NCI-H510A treated with DMSO at 0.1 percent for 48 hours (cell line): ENCODE measurements at places on chromosomes 2 and 18.

DNA sequence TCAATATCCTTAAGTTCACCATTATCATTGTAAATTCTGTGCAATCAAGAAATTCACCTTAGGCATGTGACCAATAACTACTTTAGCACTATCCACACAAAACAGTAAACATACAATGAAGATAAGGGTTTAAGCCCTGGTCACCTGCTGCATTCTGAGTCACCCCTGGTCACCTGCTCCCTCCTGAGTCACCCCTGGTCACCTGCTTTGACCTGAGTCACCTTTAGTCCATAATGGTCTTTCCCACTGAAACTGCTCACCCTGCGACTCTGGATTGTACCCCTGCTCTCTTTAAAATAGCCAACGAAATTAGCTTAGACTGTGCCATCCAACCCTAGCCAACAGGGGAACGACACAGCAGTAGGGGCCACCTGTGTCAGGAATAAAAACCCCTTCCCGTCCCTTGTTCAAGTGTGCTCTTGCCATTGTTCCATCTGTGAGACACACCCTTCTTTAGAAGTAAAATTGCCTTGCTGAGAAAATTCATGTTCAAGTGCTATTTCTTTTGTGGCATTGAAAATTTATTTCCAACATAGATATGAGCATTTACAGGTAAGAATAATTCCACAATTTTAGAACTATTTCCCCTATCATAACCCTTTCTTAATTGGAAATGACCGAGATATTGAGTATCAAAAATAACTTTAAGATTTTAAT, 902.8 kb downstream of the DSC3 start:
- no peak for DNase-seq

- DNase-seq: no peak
Observed at GRCh38 chr2:102510791-102511575, 38.0 kb downstream of the SLC9A4 start.

DNA sequence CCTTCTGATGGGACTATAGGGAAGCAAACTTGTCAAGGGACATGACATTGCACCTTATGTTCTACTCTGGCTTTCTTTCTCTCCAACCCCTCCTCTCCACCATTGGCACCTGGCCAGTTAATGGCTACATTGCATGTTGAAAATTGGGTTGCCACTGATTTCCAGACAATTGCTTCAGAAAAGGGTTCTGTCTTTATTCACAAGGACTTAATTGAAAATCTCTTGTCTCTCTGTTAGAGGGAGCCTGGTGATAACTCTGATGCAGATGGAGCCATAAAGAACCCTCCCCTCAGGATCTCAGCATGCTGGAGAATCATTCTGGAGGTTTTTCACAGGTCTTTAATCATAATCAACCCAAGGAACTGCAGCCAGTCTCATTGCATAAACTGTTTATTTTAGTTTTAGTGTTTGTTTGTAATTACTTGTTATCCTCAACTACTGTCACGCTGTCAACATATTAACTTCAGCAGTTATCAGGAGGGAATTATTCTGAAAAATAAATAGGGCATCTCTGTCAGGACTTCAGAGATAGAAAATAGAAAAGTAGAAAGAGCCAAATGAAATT, 316.8 kb downstream of the RIT2 start:
- no peak for DNase-seq

GRCh38 chr2:56030062-56030461, 106.5 kb upstream of the EFEMP1 start:
- no peak for DNase-seq

- DNase-seq: no peak
Observed at GRCh38 chr2:173978447-173978846, 13.3 kb upstream of the SP3 start.

GRCh38 chr2:9720352-9721093, 89.7 kb upstream of the YWHAQ start:
- DNase-seq: no peak

- no peak for DNase-seq
Observed at GRCh38 chr18:58391932-58392323, 237.0 kb downstream of the ALPK2 start.

DNA sequence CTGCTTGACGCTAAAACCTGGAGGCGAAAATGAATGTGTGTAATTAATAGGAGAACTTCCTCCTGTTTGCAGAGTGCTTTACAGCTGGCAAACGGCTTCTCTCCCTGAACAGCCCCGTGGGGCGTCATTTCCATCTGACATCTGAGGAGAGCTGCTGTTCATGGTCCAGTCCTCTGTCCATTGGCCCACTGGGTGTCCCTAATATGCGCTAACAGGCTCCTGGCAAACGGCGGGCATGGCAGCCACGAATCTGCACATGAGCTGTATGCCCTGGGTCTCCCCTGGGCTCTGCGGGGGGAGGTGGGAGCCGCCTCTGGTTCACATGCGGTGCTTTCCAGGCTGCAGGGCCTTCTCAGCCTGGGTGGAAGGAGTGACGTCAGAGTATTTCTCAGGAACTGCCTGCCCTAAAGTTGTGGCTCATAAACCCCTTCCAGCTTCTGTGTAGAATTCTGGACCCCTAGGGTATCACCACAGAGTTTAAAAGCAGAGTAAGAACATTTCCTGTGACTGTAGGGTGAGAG, 73.2 kb downstream of the LRRFIP1 start:
- DNase-seq: peak; percentile 47

DNA sequence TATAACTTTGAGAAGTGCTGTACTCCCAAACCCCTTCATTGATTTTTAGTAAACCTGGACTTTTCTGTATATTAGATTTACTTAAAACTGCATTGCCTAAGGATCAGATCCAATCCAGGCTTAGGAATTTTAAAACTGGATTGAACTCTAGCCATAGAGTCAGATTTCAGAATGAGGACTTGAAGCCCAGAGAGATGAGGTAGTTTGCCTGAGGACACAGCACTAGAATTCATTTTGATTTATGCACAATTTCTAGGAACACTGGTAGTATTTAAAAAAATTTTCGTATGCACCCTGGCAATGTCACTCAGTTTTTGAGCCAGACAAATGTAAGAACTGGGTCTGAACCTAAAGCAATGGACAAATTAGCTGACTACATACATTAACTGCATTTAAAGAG, 144.9 kb downstream of the KCTD1 start:
- no peak for DNase-seq

GRCh38 chr2:206160125-206160806, 571 bp downstream of the EEF1B2 start:
- DNase-seq: peak; percentile 64

GRCh38 chr2:102678442-102678841, 59.1 kb downstream of the SLC9A2 start:
- no peak for DNase-seq

GRCh38 chr2:23404426-23404825, 19.4 kb downstream of the KLHL29 start:
- DNase-seq: peak; percentile 92

DNA sequence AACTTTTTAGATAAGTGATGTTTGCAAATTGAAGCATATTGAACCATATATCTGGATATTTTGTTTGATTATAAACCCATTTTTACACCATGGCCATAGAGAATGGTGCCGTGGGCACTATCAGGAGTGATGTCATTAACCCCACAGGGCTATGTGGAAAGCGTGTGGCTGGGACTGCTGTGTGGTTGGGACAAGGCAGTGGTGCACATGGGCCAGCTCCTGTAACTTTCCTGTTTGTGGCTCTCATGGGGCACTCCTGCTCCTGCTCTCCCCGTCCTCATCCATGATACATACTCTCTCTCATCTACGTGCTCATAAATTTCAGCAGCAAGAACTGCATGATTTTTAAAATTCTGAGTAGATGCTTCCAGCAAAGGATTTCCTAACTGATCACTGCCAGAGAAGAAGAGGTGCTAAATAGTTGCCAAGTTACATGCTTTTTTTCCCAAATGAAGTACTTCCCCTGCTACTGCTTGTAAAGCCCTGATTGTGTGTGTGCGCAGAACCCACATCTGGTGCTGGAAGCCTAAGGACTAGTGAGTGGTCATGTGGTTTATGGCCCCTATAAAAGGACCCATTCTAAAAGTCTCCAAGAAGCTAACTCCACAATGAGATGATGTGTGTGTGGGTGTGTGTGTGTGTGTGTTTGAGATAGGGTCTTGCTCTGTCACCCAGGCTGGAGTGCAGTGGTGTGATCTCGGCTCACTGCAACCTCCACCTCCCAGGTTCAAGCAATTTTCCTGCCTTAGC, 240.8 kb downstream of the NEDD4L start:
- DNase-seq: no peak

DNA sequence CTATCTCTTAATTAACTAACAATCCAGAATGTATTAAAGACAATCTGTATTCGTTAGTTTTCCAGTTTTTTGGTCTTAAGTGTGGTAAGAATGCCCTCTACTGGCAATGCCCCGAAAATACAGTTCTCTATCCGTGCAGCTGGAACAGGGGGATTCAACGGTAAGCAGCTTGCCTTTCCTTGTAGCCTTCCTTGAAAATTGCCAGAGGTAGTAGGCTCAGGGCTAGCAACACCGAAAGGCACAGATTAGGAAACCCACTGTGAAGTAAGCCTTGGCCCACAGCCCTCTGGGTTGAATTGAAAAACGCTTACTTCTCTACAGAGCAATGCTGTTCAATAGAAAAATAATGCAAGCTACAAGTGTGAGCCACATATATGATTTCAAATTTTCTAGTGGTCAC, 17.1 kb upstream of the VPS4B start:
- peak; percentile 95 for DNase-seq

DNA sequence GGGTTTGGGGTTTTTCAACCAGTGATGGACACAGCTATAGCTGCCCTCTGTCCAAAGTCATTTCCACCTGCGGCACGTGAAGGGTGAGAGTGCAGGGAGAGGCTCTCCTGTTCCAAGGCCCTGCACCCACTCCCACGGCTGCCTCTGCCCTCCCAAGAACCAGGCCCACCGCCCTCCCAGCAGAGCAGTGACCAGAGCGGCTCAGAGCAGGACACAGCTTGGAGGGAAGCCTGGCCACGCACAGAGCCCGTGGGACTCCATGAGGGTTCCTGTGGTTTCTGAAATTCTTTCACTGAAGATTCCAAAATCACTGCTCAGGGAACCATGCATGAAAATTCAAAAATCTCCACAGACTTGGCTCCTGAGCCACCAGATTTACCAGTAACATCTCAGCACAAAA, 67.3 kb upstream of the SALL3 start:
- DNase-seq: no peak

- peak; percentile 65 for DNase-seq
Observed at GRCh38 chr2:105070010-105070865, 32.4 kb downstream of the MRPS9 start.

- DNase-seq: peak; percentile 73
Observed at GRCh38 chr2:241373446-241373845, 17.4 kb downstream of the FARP2 start.

DNA sequence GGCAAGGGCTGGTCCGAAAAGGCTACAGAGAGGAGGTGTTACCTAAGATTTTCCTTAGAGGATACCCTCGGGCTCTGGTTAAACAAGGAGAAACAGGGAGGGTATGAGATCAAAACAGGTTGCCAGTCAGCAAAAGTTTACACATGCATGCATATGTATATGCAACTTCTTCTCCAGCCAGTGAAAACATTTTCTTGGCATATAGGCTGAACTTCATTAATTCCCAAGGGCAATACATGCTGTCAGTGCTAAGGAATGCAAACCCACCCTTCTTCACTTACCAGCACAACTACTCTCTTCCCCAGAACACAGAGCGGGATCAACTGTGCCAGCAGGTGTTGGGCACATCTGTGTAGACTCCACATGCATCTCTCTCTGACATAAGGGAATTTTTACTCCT, 176.0 kb downstream of the GFPT1 start:
- no peak for DNase-seq

DNA sequence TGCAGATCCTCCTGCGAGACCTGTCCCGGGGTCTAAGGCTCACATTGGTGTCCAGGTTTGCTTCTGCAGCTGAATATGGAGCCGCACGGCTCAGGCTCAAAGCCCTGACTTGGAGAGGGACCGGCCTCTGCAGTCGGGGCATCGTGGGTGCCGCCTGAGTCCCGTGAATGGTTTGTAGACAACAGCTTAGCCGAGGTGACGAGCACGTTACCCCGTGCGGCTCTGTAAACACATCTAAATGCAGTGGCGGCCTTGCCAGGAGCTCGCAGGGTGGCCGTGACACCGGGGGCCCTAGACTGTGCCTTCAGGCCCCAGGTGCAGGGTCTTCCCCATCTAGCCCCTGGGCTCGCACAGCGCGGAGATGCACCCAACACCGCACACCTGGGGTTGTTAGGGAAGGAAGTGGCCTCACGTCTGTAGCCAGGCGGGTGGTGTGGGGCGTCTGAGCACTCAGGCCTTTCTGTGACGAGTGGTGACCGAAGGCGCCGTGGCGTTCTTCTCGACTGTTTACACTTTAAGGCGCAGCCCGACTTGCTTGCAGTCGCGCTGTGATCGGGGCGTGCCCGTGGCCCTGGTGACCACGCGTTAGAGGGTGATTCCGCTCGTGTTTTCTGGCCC, 91.6 kb downstream of the NFATC1 start:
- DNase-seq: no peak

DNA sequence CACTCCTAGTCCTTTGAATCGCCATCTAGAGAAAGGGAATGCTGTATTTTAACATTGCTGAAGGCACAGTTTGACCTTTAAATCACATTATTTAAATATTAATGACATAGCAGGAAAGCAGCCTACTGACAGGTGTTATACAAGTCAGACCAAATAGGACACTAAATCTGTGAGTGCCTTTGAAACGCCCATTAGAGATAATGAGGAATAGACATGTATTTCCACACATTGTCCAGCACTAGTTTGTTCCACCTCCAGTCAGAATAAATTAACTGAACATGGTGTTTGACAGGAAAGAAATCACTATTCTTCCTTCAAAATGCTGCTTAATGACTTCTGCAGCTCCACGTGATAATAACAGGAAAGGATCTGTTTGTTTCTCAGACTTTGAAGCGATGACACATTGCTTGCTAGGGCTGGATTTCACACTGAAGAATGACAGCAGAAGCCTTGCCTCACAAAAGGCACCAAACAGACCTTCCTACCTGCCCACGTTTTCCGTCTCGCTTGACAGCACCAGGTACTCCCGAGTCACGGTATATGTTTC, 90.5 kb upstream of the DDX18 start:
- DNase-seq: no peak

DNA sequence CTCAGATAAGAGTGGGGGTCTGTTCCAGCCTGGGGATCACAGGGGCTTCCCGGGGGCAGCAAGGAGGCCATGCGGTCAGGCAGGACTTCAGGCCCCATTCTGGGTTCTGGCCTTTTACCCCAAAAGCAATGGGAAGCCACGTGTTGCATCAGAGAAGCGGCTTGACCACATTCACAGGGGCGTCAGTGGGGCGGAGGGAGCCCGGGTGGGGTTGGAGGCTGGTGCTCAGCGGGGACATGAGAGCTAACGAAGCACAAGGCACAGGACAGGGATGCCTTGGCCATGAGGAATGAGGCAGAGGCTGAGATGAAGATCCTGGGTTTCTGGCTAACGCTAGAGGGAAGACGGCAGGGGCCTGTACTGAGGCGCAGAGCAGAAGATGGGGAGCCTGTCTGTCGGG, 6.1 kb downstream of the HJURP start:
- no peak for DNase-seq
